ENCODE measurements at places on chromosomes 5 and 9. TPM values are rescaled to one million over a fixed set of nuclear protein-coding genes. Genes with fewer than 3 reads are reported as not detected.
A peak's percentile ranks its signal among the peaks of the same experiment; 100 is the strongest.

Gene ADAMTS16
- total RNA-seq: 1.7 TPM

Gene RORB
- total RNA-seq: 0.06 TPM

Gene CDH18
- total RNA-seq: 0.15 TPM

Gene HK3
- not detected for total RNA-seq

Gene PAPPA
- total RNA-seq: not detected

Gene PDE8B
- total RNA-seq: 0.12 TPM

Gene CCDC183
- 0.87 TPM for total RNA-seq

- H3K27ac ChIP-seq: no peak overlapping the region
- no peaks in the 10 kb centered on the region for H3K36me3 ChIP-seq
- no peaks in the 10 kb centered on the region for H3K4me1 ChIP-seq
- no peak for DNase-seq
- no peak overlapping the region for H3K4me3 ChIP-seq
These were observed 296.0 kb downstream of the SPOCK1 start for GRCh38 chr5:137203011-137203632.

GRCh38 chr5:141521244-141521781 is 32.4 kb downstream of the PCDHGC5 start:
- peak overlapping the region; percentile 32 for H3K4me3 ChIP-seq
- H3K4me1 ChIP-seq: peaks cover 45% of the 10 kb centered on the region
- peaks cover 61% of the 10 kb centered on the region for H3K36me3 ChIP-seq
- DNase-seq: peak; percentile 94

GRCh38 chr5:175235251-175235960 is 208.6 kb downstream of the DRD1 start:
- DNase-seq: no peak
- H3K4me3 ChIP-seq: no peak overlapping the region
- 0 out of 2 replicates have a peak, but pooled peaks cover 3% of the 10 kb centered on the region for H3K4me1 ChIP-seq
- H3K27me3 ChIP-seq: peaks cover 39% of the 10 kb centered on the region
- no peaks in the 10 kb centered on the region for H3K36me3 ChIP-seq

GRCh38 chr5:95643152-95643551 is 3.4 kb upstream of the RFESD start:
- no peak overlapping the region for H3K4me3 ChIP-seq
- H3K36me3 ChIP-seq: no peaks in the 10 kb centered on the region
- peaks cover 12% of the 10 kb centered on the region for H3K4me1 ChIP-seq
- DNase-seq: no peak

DNA sequence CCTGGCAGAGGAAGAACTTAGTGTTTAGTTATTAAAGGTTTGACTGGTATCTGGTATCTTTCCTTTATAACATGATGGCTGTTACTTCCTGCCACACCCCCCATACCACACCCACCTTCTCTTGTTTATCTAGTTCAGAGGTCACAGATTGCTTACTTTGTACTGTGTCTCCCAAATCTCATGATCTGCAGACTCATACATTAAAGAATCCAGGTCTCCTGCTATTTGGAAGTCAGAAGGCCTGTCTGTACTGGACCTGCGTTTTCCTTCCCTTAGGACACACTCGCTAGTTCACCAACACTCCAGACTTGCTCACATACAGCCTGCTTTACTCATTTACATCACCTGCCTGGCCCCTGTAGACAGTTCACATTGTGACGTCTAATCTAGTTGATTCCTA is 39.3 kb downstream of the NUDT12 start:
- H3K4me3 ChIP-seq: no peak overlapping the region
- H3K27me3 ChIP-seq: no peaks in the 10 kb centered on the region
- DNase-seq: peak; percentile 82
- H3K4me1 ChIP-seq: peaks cover 16% of the 10 kb centered on the region

- no peak overlapping the region for H3K4me3 ChIP-seq
- no peaks in the 10 kb centered on the region for H3K4me1 ChIP-seq
- peaks cover 27% of the 10 kb centered on the region for H3K27me3 ChIP-seq
These were observed 146.4 kb upstream of the FGF10 start for GRCh38 chr5:44535621-44536020.

DNA sequence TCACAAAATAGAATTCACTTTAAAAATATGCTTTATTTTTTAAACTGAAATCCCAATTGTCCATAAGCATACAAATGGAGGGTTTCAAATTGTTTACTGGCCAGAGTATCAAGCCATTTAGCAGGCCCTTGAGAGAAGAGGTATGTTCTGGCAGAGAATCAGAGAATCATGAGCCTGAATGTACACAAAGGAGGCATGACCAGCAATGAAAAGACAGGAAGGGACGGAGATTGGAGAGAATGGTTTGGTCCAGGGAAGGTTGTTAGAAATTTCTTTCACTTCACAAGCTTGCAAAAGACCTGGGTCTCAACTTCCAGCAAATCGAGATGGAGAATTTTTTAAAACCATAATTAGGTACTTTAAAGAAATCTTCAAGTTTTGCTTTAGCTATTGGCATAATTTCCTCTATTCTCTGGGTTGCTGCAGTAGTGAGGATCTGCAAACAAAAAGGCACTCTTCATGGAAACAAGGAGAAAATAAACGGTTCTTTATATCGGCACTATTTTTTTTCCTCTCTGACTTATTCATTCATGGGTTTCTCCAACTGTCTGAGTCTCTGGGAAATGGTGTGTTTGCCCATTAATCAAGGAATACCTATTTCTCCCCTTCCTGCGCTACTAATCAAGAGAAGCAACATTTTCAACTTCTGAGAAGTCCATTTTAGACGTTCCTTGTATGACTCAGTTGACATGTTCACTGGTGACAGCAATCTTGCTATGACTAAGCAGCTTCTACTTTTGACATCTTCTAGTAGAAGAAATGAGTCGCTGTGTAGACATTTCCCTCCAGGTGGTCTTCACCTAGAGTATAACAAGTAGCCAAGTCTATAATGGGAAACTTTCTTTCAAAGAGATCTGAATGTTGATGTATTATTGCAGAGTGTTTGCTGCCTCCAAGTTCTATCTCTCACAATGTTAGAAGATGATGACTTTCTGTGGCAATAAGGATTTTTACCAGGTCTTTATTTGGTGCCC is 23.1 kb upstream of the ERCC6L2 start:
- peak overlapping the region; percentile 45 for H3K27ac ChIP-seq
- H3K36me3 ChIP-seq: no peaks in the 10 kb centered on the region
- H3K4me1 ChIP-seq: peaks cover 56% of the 10 kb centered on the region
- H3K27me3 ChIP-seq: no peaks in the 10 kb centered on the region

- no peaks in the 10 kb centered on the region for H3K36me3 ChIP-seq
- H3K4me1 ChIP-seq: no peaks in the 10 kb centered on the region
- no peak overlapping the region for H3K27ac ChIP-seq
- no peak for DNase-seq
- H3K4me3 ChIP-seq: no peak overlapping the region
These were observed 137.4 kb upstream of the PRR16 start for GRCh38 chr5:120326651-120327050.

GRCh38 chr5:178531786-178532185 is 58.4 kb downstream of the COL23A1 start:
- H3K4me3 ChIP-seq: no peak overlapping the region
- peaks cover 19% of the 10 kb centered on the region for H3K27me3 ChIP-seq
- H3K27ac ChIP-seq: no peak overlapping the region
- H3K4me1 ChIP-seq: no peaks in the 10 kb centered on the region
- no peak for DNase-seq
- H3K36me3 ChIP-seq: no peaks in the 10 kb centered on the region

- H3K27ac ChIP-seq: no peak overlapping the region
- DNase-seq: no peak
- no peaks in the 10 kb centered on the region for H3K4me1 ChIP-seq
- H3K36me3 ChIP-seq: no peaks in the 10 kb centered on the region
- peaks cover 34% of the 10 kb centered on the region for H3K27me3 ChIP-seq
These were observed 32.6 kb upstream of the RANBP3L start for GRCh38 chr5:36334315-36334714.

DNA sequence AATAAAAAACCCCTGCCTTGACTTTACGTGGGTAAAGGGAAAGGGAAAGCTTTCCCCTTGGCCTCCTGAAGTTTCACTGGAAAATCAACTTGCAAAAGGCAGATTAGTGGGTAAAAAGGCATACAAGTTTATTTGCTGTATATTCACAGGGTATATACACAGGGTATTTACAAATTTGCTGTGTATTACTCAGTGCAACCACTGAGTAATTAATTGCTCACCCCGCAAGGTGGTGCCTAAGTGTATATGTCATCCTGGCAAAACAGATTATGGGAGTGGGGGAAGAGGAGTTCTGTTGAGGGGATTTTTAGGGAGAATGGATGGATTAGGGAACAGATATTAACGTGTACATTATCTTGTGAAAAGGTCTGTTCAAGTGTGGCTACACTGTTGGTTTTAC is 7.1 kb upstream of the RARS1 start:
- DNase-seq: peak; percentile 77
- peak overlapping the region; percentile 85 for H3K27ac ChIP-seq
- H3K27me3 ChIP-seq: no peaks in the 10 kb centered on the region
- 0 out of 2 replicates have a peak overlapping the region, but pooled peaks have one; percentile 13 for H3K4me3 ChIP-seq
- no peaks in the 10 kb centered on the region for H3K36me3 ChIP-seq

DNA sequence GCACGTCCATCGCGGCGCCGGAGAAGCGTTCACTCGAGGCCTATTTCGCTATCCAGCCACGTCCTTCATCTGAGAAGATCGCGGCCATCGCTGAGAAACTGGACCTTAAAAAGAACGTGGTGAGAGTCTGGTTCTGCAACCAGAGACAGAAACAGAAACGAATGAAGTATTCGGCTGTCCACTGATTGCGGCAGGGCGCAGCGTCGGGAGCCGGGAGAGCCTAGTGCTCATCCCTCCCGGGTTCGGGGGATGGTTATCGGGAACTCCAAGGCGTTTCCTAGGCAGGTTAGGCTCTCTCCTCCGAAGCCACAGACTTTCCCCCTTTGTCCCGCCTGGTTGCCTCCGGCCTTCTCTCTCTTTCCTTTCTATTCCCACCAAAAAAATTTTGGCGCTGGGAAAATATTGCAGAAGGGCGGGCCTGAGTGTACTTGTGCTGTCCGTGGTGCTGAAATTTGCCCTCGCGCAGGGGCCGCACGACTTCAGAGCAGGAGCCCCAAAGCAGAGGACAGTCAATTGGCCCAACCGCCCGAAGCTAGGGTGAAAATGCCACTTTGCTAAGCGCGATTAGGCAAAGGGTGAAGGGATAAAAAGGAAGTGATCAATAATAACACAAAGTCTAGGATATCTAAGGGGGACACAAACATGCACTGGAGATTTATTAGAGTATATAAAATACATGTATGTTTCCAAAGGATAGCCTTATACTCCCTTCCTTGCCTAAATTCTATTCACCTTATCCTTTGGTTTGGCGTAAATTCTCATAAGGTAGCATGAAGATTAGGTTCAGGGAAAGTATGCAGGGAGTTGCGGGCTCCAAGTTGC is 1.8 kb downstream of the POU4F3 start:
- DNase-seq: peak; percentile 52
- H3K27ac ChIP-seq: no peak overlapping the region
- no peaks in the 10 kb centered on the region for H3K36me3 ChIP-seq
- H3K4me1 ChIP-seq: no peaks in the 10 kb centered on the region
- peaks cover 77% of the 10 kb centered on the region for H3K27me3 ChIP-seq
- H3K4me3 ChIP-seq: no peak overlapping the region

- H3K27me3 ChIP-seq: no peaks in the 10 kb centered on the region
- no peak overlapping the region for H3K27ac ChIP-seq
- H3K4me3 ChIP-seq: no peak overlapping the region
- DNase-seq: no peak
- H3K4me1 ChIP-seq: peaks cover 16% of the 10 kb centered on the region
- no peaks in the 10 kb centered on the region for H3K36me3 ChIP-seq
These were observed 880 bp upstream of the PTPDC1 start for GRCh38 chr9:94083384-94083783.
